Epithelial cell of proximal tubule (primary cell): ENCODE measurements at places on chromosomes 1 and 21.

DNA sequence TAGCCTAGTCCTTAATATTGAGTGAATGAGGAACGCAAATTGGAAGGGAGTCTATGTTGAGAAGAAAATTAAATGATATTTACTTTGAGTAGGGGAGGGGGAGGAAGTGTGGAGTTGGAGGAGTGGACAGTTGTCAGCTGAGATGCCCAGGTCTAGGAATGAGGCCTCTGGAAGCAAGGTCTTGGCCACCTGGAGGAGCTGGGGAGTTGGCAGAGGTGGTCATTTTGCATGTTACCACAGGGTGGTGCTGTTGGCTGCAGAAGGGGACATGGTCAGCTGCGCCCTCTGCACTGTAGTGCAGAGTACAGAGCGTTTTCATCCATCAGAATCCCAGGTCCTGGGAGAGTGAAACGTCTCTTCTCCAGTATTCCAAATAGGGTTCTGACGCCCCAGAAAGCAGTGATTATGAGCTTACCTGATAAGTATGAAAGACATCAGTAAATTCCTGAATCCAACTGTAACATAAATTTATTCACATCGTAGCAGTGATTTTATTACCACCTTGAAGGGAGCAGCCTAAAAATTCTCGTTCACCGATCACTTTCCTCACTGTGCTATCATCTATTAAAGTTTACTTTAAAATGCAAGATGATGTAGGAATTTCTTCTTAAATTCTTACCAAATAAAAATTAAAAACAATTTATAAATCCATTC, 13.8 kb downstream of the PARK7 start:
- peak; percentile 29 for DNase-seq

DNA sequence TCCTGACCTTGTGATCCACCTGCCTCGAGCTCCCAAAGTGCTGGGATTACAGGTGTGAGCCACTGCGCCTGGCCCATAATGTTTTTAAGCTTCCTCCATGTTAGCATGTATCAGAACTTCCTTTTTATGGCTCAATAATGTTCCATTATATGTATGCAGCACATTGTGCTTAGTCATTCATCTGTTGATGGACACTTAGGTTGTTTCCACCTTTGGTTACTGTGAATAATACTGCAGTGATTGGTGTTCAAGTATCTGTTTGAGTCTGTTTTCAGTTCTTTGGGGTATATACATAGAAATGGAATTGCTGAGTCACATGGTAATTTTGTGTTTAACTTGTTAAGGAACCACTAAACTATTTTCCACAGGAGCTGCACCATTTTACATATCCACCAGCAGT, 17.7 kb downstream of the CMPK1 start:
- no peak for DNase-seq

DNA sequence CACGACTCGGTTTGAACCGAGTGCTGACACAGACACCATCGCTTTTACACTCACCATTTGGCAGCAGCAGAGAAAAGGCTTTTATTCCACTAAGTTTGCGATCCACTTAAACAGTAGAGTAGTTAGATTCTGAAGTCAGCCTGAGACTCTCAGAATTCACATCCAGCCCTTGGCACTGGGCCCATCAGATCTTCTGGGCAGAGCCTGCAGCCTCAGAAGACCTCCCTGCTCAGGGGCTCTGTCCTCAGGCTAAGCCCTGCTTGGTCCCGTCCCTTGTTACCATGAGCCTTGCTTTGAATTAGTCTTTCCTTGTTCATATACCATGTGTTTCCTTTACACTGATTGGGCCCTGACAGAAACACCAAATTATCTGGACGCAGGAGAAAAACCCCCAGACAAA, 41.4 kb upstream of the AJAP1 start:
- DNase-seq, result no peak

- no peak for DNase-seq
These were observed 8.1 kb downstream of the KRTAP21-3 start for GRCh38 chr21:30710499-30710898.

GRCh38 chr1:44685881-44686280, 11.4 kb downstream of the ARMH1 start:
- no peak for DNase-seq

DNA sequence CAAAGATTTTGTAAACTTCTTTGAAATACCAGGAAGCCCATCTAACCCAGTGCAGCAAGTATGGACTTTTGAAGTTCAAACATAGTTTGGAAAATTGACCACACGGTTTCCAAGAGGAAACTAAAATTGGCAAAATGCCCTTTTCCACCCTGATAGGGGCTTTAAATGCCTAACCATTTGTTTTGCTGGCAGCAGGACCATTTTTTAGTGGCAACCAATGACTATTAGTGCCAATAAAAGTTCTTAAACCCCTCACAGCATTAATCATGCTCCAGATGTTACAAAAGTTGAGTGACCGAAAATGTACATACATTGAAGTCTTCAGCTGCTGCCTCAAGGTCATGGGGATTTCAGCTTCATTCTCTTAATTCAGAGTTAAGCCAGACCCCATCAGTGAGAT, 46.4 kb upstream of the ENAH start:
- no peak for DNase-seq

- no peak for DNase-seq
These were observed 17.8 kb downstream of the SPOCD1 start for GRCh38 chr1:31798086-31798432.
